Activated CD8-positive, alpha-beta memory T cell treated with anti-CD3 and anti-CD28 coated beads for 1 hour (primary cell): ENCODE measurements at places on chromosomes 6 and 20.

DNA sequence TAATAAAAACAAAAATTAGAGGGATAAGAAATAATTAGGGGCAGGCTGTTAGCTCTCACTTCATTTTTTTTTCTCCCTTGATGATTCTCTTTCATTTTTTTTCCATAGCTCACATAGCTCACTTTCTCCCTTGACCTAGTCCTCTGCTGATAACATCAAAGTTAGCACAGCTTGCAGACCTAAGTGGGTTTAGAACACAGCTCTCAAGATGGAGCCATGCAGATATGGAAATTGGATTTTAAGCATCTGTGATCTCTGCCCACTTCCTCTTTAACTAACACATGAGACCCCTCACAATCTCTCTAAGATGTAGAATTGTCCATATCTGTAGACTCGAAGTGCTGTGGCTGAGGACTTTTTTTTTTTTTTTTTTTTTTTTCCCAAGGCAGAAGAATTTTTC lies 257.1 kb downstream of the SOX4 start:
- DNase-seq = no peak

DNA sequence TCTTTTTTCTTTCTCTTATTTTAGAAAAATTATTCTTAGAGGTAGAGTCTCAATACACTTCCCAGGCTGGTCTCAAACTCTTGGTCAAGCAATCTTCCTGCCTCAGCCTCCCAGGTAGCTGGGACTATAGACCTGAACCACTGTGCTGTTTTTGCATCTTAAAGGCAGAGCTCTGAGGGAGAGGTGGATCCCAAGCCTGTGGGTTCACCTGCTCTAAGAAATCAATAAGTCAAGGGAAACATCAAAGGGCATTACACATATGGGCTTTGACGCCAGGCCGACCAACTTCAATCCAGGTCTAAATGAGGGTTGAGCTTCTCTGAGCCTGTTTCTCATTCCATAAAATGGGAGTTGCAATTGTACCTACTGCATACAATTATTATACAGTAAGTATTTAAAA lies 223.9 kb downstream of the LY86 start:
- DNase-seq = no peak

GRCh38 chr6:8743170-8743745 lies 307.9 kb upstream of the SLC35B3 start:
- DNase-seq = no peak

- no peak for DNase-seq
Measured at GRCh38 chr20:49388744-49389143, 93.7 kb downstream of the KCNB1 start.

- no peak for DNase-seq
Measured at GRCh38 chr6:15336900-15337560, 91.2 kb downstream of the JARID2 start.

GRCh38 chr20:7196481-7196880 lies 429.0 kb downstream of the BMP2 start:
- no peak for DNase-seq

DNA sequence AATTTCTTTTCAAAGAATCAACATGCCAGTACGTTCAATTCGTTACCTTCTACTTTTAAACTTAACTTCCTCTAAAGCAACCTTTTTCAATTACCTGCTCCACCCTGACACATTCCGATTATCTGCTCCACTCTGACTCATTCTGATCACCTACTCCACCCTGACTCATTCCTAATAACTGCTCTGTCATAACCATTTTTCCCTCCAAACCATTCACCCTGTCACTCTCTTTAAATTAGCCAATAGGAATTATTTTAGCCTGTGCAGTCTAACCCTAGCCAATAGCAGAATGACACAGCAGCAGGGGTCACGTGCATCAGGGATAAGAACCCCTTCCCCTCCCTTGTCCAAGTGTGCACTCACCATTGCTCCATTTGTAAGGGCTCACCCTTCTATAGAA lies 557.4 kb upstream of the EYS start:
- DNase-seq = no peak

DNA sequence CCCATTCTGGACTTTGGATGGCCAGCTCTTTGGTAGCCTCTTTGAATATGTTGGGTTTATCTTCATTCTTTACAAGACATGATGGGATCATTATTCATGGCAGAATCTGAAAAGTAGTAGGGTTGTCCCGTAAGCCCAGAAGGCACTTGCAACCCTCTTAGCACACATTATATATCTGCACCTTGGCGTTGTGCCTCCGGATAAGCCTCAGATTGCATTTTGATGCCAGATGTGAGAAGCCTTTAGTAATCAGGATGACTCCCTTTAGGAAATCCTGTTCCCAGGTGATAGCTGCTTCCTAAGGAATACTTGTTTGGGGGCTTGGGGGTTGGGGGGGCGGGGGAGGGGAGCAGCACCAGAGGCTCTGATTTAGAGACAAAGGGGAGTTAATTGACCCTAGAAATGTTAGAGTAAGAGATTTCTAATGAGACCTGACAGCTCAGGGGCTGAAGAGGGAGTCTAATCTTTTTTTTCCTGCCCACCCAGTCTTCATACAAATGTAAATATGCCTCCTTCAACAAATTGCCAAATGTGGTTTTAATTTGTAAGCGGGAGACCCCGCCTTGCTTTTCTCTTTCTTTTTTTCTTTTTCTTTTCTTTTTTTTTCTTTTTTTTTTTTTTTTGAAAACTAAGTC lies 55.1 kb downstream of the JAG1 start:
- no peak for DNase-seq

DNA sequence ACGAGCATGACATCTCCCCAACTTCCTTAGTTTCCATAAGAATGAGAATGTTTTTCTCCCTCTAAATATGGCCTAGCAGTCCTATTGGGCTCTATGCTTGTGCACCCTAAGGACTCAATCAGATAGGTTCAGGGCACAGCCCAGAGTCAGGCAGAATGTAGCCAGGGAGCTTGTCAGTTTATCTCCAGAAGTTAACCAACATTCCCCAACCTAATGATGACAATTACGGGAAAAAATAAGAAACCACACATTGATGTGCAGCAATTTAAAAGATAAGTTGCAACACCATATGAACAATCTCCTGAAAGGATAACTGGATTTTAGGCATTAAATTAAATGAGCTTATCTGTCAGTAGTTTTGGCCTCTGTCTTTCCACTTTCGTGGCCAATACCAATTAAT lies 71.1 kb downstream of the HDDC2 start:
- no peak for DNase-seq

DNA sequence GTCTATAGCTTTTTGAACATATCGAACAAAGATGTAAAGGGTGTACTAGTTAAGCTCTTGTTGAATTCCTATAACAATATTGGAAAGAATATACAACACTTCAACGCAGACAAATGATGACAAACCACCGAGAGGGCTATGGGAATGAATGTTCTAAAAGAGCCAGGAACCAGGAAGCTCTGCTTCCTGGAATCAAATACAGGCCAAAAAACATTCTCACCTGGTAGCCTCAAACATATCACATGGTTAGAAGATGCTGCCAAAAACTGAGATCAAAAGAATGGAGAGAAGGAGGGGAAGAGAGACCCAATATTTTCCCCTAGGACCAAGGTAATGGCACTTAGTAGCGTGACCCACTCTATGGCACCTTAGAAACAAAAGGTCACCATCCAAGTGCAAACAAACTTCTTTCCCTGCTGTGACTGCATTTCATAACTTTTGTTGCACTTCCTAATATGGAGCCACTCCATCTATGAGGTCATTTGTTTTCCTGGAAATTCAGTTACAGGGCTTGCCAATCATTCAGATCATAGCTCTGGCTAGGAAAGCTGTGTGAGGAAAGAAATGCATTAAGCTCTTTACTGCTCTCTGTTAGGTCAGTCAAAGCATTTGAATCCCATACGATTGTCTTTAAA lies 199.2 kb upstream of the NT5E start:
- DNase-seq = no peak

- DNase-seq = no peak
Measured at GRCh38 chr6:148144917-148145521, 197.6 kb upstream of the SASH1 start.

DNA sequence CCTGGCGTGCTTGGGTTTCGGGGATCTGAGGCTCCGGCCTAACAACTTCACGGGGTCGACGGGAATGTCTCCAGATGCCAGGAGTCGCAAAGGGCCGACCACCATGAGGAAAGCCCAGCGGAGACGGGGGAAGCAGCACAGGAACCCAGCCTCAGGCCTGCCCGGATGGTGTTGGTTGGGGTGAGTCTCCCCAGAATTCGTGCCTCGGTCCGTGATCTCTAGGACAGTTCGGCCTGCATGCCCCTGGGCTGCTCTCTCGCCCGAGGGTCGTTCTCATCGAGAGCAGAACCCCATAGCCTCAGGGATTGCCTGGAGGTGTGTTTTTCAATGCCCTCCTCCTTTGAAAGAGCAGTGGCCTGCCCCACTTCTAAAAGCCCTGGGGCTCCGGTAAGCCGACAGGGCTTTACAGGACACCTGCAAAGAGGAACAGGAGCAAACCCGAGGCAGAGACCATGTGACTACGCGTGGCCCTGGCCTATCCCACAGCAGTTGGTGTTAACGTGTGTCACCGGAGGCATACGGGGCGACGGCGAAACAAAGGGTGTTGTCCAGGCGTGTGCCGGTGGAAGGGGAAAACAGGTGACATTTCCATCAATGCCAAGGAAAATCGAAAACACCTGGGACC lies 973.1 kb upstream of the DEFB115 start:
- no peak for DNase-seq

DNA sequence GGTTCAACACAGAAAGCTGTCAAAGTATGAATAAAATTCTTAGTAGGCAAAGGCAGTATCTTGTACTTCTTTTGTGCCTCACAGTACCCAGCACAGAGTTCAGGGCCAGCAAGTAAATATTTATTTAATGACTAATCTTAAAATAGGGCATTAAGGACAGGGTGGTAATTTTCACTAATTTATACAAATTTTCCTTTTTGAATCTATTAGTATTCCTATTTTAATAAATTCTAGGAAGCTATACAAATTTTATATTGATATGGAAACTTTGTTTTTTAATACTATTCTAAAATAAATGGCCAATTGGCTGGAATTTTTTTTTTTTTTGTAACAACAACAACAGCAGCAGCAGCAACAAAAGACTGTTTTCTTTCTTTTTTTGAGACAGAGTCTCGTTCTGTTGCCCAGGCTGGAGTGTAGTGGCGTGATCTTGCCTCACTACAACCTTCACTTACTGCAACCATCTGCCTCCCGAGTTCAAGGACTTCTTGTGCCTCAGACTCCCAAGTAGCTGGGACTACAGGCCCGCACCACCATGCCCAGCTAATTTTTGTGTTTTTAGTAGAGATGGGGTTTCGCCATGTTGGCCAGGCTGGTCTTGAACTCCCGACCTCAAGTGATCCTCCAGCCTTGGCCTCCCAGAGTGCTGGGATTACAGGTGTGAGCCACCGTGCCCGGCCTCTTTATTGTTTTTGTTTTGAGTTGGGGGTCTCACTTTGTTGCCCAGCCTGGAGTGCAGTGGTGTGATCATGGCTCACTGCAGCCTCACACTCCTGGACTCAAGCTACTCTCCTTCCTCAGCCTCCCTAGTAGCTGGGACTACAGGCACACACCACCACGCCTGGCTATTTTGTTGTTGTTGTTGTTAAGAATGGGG lies 85.2 kb downstream of the FKBP5 start:
- no peak for DNase-seq

DNA sequence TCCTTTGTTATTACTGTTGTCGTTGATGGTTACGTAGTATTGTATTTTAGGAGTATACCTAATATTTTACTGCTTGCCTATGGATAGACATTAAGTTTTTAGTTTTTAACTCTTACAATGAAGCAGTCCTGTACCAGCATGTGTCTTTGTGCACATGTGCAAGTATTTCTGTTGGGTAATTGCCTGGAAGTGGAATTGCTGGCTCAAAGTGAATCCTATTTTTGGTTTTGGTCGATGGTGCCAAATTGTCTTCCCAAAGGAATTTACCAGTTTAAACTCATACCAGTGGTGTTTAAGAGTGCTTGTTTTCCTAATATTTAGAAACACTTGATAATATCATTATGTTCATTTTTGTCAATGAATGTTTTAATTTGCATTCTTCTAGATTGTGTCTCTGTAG lies 75.5 kb downstream of the ANKS1A start:
- DNase-seq = no peak

DNA sequence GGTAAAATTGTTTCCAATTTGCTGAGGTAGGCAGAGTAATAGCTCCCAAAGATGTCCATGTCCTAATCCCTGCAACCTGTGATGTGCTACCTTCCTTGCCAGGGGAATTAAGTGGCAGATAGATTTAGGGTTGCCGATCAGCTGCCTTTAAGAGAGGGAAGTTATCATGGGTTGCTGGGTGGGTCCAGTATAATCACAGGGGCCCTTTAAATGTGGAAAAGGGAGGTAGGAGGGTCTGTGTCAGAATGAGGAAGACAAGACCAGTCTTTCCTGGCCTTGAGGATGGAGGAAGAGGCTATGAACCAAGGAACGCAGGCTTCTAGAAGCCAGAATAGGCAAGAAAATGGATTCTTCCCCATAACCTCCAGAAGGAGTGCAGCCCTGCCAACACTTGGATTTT lies 50.7 kb downstream of the CTCFL start:
- no peak for DNase-seq

DNA sequence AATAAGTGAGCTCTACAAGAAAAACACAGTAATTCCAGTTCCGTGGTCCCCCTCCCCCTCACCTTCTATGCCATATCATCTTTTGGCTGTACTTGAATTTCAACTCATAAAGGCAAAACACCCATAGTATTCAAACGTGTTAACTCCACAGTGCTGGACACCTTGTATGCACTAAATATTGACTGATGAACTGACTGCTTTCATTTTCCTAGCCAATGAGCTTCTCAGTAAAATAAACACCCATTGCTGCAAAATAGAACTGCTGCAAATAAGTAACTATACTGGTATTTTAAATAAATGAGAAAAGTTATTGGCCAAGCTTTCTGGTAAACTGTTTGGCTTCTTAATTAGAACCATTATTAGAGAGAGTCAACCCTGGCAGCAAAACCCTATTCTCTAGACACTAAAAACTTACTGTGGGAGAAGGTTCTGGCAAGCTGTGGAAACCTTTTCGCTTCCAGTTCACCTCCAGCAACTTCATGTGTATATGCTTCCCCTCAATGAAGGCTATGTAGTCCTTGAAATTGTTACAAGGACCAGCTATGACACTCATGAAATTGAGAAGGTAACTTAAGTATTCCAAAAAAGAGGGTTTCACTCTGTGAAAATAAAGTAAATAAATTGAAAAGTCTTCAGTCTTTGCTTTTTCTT lies 86.0 kb downstream of the MBOAT1 start:
- no peak for DNase-seq

DNA sequence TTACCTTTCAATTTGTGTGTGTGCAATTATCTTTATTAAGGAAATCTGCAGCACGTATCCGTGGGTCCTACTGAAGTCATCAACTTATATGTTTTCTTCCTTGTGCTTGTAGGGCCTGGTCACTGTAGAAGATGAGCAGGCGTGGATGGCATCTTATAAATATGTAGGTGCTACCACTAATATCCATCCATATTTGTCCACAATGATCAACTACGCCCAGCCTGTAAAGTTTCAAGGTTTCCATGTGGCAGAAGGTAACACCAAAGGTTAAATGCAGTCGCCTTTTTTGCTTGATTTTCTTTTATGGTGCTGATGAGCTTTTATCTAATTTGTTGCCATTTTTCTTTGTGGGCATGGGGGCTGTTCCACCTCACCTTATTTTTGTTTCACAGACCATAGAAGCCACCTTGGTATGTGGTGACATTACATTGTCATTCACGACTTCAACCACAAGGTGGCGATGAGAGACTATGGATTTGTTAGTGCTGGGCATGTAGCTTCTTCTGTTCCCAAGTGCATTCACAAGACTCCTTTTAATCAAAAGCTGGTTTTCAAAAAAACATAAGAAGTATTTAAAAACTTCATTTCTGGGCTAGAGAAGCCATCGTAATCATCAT lies 106.5 kb upstream of the LAMP5 start:
- no peak for DNase-seq

GRCh38 chr20:43539975-43540672 lies 18.7 kb upstream of the SGK2 start:
- DNase-seq = no peak

- no peak for DNase-seq
Measured at GRCh38 chr20:36066777-36067176, 87.8 kb upstream of the EPB41L1 start.
